ENCODE measurements at places on chromosomes 7 and 10.

DNA sequence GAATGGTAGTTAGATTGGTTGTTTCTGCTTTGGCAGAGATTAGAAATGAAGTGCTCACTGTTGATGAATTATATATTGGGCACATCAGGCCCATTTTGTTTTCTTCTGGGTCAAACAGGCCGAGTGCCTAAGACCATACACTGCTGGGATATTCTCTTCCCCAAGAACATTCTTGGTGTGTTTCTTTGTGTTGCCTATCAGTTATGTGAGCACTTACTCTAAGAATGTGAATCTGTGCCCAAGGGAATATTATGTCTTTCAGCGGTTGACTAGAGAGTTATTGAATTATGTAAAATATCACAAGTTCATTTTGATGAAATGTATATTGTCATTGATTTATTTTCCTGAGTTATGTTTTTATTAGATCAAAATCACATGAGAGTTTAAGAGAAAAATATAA, 255.5 kb upstream of the SMIM30 start:
- no peak for DNase-seq

DNA sequence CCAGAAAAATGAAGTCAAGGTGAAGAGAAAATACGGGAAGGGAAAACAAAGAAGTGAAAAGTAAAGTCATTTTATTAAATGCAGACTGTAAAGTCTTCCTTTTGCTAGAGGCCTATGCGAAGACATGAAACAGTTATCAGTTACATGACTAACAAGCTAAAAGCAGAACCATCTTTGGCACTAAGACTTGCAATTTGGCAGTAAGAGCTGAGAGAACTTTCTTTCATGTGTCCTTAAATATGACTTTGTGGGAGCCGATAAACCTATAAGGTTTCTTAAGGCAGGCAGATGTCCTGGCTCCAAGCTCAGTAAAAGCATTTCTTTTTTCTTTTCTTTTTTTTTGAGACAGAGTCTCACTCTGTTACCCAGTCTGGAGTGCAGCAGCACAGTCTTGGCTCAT, 10.4 kb downstream of the ANLN start:
- no peak for DNase-seq

GRCh38 chr7:72445075-72445474, 32.9 kb upstream of the CALN1 start:
- no peak for DNase-seq

DNA sequence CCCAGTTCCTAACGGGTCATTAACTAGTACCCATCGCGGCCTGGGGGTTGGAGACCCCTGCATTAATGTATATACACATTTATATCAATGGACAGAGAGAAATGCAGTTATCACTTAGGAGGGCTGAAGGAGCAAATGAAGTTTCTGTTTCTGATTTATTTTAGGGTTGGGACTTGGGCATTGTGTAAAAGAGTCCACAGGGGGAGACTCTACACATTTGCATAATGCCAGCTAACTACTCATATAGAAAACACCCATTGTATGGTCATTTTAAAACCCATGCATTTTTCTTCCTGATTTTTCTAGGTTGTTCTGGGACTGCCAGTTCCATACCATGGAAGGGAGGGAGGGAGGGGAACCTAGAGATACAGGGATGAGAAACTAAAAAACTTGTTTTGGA, 23.5 kb downstream of the BCCIP start:
- no peak for DNase-seq

GRCh38 chr7:82389876-82390275, 53.7 kb downstream of the CACNA2D1 start:
- DNase-seq, result no peak

DNA sequence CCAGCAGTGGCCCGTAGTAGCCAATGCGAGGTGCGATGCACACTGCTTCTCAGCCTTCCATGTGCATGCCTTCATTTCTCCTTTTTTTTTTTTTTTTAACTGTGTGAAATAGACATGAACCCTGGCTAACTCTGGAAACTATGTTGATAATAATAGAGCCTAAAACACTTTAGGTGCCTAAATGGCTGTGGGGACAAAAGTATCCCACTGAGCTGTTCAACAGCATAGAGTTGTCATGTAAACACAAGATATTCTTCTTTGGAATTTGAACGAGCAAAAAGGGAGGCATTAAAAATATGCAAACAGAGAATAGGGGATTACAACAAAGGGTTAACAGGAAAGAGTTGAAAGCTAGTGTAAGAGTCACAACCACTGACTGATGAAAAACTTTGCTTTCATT, 162.1 kb upstream of the NOBOX start:
- DNase-seq, result no peak

GRCh38 chr10:2921956-2922680, 145.2 kb upstream of the PFKP start:
- DNase-seq, result no peak

DNA sequence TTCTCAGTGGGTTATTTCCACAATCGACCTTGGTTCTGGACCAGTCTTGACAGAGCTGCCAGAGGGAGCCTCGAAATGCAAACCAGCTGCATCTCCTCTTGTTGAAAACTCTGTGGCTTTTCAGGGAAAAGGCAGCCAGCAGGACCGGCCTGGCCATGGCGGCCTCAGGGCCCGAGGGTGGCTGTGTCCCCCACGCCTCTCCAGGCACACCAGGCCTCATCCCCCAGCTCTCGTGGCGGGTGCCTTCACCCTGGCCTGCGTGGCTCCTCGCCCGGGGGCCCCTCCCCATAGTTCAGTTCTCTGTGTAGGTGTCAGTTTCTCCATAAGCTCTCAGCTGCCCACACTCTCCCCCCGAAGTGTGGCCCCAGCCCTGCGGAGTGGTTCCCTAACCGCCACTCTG, 63.5 kb downstream of the MGMT start:
- DNase-seq, result no peak

DNA sequence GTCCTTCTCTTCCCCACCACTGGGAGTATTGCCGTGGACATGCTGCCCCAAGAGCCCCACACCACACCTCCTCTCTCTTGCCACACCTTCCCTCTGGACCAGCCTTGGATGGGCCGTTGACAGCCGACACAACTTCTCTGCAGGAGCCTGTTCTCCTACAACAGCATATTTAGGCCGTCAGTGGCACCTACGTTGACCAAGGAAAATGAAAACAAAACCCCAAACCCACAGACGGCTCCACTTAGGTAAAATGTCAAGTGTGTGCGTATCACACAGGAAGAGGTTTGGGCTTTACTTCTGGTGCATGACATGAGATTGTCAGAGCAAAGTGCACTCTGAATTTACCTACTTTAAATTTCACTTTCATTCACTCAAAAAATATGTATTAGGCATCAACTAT, 246.6 kb downstream of the ZMYND11 start:
- DNase-seq, result no peak

- DNase-seq, result no peak
Measured at GRCh38 chr7:116062666-116063065, 32.1 kb upstream of the TFEC start.

GRCh38 chr10:81903472-81903871, 28.5 kb downstream of the NRG3 start:
- no peak for DNase-seq

DNA sequence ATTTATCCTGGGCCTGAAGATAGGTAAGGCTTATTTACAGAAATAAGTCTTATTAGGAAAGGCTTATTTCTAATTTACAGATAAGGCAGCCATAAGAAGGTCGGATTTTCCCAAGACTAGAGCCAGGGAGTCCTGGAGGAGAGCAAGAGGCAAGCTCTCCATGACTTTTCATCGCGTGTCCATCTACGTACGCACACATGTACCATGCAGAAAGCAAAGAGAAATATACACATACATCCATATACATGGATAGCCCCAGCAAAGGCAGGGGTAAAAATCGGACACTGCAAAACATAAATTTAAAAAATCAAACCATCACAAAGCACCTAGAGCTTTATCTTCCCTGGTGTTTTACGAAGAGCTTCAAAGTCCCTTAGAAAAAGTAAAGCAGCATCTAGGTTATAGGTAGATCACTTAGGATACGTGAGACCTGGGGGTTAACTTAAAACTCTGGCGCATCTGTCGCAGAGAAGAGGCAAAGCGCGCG, 25.8 kb upstream of the ZRANB1 start:
- DNase-seq, result no peak

DNA sequence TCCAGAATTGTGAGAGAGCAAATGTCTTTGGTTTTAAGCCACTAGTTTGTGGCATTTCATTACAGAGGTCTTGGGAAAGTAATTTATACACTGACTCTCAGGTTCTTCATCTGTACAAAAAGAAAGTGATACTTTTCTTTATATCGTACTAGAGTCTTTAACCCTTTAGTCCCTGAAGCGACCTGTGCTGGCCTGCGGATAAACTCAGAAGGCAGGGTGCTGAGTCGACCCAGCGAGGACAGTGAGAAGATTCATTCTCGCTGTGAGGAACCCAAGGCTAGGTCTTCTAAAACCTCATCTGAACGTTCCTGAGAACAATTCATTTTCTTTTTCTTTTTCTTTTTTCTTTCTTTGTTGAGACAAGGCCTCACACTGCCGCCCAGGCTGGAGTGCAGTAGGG, 514.2 kb upstream of the MGMT start:
- no peak for DNase-seq

- no peak for DNase-seq
Measured at GRCh38 chr10:62554632-62555199, 180.5 kb downstream of the ZNF365 start.

GRCh38 chr10:38157270-38157685, 63.1 kb downstream of the ZNF37A start:
- no peak for DNase-seq

DNA sequence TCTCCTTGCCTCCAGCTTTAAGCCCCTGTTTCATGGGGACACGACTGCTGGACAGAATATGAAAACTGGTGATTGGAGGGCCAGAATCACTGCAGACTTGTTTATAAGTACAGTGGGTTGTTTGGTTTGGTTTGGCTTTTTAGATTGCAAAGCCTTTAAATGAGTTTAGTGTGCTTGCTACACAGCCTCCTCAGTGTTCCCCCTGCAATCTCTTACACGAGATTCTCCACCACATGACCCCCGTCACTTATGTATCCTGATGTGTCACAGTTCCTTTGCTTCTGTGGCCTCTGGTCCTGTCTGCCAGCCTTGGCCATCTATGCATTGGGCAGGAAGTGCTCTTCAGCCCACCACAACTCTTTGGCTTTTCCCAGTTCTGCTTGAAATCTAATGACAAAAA, 103.7 kb upstream of the ANKRD1 start:
- DNase-seq, result no peak

Data from suprapubic skin (tissue), 4 donors.